NCI-H2029 treated with DMSO at 0.1 percent for 48 hours (cell line): ENCODE measurements at places on chromosomes 11 and 22.

DNA sequence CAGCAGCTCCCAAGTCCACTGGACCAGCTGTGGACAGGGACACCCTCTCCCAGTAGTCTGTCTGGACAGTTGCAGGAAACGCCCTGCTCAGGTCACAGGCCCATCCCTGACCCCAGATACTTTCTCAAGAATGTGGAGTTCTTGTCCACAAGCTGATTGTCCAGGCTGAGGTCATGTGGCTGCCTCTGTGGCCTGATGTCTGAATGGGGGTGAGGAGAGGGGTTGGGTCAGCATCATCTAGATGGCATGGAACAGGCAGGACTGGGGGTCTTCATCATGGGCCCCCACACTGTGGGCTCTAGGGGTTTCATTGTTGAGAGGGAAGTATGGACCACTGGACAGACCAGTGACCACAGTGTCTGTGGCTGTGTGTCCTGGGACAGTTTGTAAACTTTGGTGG, 1015.0 kb downstream of the TBC1D22A start:
- DNase-seq: no peak

DNA sequence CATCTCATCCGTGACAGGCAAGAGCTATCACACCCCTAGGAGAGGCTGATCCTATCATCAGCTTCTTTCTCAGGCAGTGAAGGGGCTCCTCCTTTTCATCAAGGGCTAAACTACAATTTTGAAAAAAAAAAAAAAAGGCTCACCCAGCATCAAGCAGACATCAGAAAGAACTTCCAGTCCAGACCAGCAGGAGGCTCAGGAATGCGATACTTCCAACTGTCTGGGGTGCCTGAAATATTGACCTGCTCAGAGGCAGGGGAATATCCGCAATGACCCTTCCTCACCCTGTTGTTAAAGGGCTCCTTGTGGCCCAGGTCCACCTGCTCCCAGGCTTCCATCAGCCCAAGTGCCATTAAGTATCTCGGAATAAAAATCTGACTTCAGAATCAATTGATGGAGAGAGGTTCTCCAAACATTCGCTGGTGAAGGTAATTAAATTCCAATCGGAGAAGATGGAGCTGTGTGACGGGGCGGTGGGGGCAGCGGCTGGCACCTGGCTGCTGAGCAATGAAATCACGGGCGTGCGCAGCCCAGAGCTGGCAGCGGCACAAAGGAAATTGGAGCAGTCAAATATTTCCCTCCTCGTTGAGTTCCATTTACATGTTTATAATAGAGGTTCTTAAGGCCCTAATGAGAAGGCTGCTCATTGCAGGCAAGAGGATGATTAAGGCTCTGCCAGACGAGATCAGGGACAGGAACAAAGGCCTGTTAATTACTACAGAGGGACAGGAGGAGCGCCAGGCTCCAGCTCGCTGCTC, 69.0 kb upstream of the THY1 start:
- DNase-seq: peak; percentile 81

DNA sequence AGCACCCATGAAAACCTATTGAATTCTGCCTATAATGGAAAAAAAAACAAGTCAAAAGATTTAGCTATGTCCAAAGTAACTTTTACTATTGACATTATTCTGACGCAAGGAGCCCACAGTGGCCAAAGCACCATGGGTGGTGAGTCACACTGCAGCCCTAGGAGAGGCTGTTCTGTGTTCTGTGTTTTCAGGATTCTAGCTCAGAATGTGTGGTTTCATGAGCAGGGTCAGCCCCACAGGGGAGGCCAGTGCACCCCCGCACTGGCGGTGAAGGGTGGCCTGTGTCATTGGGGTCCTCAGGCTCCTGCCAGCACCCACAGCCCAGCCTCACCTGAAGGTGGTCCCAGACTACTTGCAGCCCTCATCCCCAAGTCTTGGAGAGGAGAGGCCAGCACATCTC, 112.2 kb downstream of the BRD1 start:
- no peak for DNase-seq

DNA sequence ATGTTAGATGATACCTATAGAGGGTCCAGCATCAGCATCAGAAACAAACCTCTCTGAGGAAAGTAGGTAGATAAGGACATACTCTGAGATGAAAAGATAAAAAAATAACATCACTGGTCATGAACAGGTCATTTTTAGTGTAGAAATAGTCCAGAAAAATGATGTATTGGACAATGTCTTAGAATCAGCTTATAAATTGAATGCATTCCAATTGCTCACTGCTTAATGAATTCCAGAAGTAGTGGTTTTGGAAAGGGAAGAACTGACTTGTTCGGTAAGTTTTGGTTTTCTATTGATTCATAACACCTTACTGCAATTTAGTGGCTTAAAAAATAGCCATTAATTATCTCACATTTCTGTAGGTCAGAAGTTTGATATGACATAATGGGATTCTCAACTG, 929.5 kb upstream of the CCDC90B start:
- DNase-seq: no peak

GRCh38 chr11:27754035-27755017, 54.1 kb upstream of the BDNF start:
- no peak for DNase-seq

DNA sequence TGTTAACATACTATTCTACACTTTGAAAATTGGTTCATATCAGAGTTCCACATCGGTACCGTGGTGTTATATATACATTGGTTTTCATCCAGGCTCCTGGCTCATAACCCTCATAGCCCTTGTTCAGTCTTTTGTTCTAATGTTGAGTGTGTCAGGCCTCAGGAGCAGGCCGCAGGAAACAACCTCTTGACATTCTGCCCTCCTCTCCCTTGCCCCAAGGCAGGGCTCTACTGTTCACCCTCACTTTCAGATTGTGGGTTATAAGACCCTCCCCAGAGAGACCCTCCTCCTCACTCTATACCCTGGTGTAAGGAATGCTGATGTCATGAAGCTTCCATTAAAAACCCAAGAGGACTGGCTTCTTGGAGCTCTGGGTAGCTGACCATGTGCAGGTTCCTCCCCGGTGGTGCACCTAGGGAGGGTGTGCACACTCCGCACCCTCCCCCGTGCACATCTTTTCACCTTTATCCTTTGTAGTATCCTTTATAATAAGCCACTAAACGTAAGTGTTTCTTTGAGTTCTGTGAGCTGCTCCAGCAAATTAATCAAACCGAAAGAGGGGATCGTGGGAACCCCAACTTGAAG, 12.1 kb downstream of the SSH3 start:
- DNase-seq: peak; percentile 24

DNA sequence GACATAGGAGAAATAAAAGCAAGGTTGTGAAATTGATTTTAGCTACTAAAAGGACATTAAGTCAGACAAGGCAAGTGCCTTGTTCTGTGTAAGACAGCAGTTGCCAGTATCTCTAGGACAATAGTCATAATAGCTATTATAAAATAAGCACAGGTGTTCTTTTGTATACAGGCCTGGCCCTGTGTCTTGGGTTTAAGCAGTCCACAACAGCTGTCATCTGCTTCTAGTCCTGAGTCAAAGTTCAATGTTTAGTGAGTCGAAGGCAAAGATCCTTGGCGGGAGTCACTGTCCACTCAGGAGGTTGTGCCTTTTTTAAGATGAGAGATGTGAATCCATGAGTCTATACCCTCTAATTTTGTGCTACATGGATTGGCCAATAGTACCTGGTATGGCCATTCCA, 79.5 kb downstream of the SC5D start:
- DNase-seq: no peak

- no peak for DNase-seq
Observed at GRCh38 chr11:46248289-46249102, 29.0 kb upstream of the CREB3L1 start.

DNA sequence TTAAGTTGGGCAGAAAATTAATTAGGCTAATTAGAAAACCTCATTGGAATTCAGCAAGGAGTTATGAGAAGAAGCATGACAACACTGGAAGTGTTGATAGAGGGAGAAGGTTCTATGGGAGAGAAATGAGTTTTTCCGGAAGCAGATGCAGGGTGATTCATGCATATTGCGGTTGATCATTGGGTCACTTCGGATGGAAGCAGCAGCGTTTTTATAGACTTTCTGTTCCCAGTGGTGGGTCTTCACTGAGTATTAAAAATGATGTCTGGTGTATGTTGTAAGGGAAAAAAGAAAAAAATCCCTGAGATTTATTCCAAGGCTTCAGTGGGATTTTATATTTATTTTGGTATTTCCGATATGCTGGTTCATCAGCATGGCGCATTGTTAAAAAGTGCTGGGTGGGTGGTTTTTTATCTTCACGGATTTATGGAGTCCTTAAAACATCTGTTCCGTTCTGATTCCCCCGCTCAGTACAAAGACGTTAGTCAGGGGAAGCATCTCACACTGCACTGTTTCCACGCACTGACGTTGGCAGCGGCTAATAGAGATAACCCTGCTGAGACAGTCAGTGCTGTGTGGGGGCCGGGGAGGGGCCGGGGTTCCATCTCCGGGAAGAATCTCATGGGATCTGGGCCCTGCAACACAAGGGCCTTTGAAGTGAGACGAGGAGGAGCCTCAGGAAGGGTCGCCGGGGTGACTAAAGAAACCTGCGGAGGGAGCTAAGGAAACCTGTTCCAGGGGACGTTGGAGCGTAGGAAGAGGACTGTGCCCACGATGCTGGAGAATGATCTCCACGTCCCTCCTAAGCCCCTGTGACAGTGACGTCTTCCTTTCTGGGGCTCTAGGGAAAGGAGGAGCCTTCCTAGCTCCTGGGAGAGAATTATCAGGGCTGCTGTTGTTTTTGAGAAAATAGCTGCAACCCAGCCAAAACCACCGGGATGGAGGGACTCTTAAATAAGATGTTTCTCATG, 390.0 kb downstream of the NTM start:
- no peak for DNase-seq

- DNase-seq: no peak
Observed at GRCh38 chr11:68692115-68692514, 7.8 kb downstream of the GAL start.

- no peak for DNase-seq
Observed at GRCh38 chr22:49929211-49929979, 11.0 kb downstream of the CRELD2 start.

GRCh38 chr11:75878933-75879332, 63.9 kb downstream of the UVRAG start:
- DNase-seq: no peak

GRCh38 chr11:68996376-68997123, 15.8 kb upstream of the MRGPRD start:
- no peak for DNase-seq

GRCh38 chr11:119434591-119435330, 11.8 kb upstream of the THY1 start:
- no peak for DNase-seq

GRCh38 chr11:11313426-11313825, 39.6 kb downstream of the CSNK2A3 start:
- DNase-seq: no peak

GRCh38 chr11:123437236-123437979, 7.3 kb downstream of the GRAMD1B start:
- no peak for DNase-seq

- DNase-seq: no peak
Observed at GRCh38 chr11:3901249-3902025, 46.0 kb downstream of the STIM1 start.

GRCh38 chr11:57164317-57164716, 17.4 kb upstream of the LRRC55 start:
- no peak for DNase-seq

DNA sequence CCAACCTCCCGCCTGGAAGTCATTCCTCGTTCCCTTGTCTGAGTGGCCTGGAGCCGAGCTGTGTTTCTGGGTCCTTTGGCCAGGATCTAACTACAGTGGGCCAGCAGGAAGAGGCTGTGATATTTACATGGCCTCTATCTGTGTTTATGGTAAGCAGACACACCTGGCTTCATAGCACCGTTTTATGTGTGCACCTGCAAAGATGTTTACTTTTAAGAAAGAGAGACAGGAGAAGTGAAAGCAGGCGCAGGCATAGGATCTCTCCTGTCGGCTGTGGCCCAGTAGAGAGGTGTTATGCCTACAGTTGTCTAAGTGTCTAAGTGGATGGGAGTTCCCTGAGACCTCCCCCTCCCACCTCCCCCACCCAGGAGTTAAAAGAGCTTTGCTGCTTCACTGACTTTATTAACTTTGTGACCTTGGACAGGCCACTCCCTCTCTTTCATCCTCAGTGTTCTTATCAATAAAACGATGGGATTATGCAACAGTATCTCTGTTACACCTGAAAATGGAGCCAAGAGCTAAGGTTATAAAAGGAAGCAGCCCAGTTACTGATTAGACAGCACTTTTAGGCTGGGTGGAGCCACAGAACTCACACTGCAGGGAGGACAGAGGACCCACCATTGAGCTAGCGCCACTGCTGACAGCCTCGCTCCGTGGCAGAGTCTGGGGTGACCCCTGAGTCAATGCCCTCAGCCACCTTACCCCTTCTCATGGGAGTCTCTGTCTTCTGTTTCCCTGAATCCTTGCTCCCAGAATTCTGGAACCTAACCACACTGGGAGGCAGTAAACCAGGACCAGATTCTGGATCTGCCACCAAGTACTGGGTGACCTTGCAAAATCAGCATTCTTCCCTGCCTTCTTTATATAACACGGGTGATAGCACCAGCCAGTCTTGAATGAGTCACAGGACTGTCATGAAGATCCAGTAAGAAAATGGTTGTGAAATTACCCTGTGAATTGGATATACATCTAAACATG, 22.0 kb downstream of the ST14 start:
- peak; percentile 99 for DNase-seq
